ENCODE measurements at places on chromosomes 12 and 14. TPM values are rescaled to one million over a fixed set of nuclear protein-coding genes. Genes with fewer than 3 reads are reported as not detected.

GRCh38 chr14:70265422-70265821 lies 76.7 kb upstream of the SLC8A3 start:
- H3K36me3 ChIP-seq = no peaks in the 10 kb centered on the region
- no peak for DNase-seq

DNA sequence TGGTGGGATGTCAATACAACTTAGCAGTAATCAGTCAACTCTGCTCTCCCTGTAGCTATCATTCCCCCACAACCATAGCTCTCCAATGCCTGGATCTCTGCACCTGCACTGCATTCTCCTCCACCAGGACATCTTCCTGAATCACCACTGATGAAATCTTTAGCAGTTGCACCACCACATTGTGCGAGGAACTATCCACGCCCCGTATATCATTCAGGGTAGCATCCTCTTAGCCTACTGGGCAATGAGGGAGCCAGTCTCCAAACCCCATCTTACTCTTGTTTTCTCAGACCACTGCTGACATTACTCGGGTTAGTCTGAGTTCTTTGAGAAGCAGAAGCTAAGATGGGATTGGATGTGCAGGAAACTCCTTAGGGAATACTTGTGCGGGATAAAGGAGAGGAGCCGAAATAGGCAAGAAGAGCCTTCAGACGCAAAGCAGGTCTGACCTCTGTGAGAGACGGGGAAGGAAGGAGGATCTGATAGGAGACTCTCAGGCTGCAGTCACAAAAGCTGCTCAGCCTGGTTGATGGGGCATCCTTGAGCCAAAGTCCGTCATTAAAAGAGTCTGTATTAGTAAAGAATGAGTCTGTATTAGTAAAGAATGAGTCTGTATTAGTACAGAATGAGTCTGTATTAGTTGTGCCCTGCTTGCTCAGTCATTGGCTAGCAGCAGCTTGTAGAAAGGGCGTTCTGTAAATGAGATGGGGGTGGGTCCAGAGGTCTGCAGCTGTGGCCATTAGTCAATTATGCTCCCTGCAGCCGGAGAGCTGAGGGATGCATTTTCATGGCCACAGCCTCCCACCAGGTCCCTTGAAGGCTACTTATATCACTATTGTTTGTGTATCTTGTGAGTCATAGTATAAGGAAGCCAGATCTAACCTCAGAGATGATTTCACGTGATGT lies 49.6 kb upstream of the RASSF3 start:
- DNase-seq = peak; percentile 95
- peaks cover 10% of the 10 kb centered on the region for H3K27me3 ChIP-seq
- no peak overlapping the region for H3K4me3 ChIP-seq
- no peak overlapping the region for H3K27ac ChIP-seq
- H3K4me1 ChIP-seq = peaks cover 15% of the 10 kb centered on the region

DNA sequence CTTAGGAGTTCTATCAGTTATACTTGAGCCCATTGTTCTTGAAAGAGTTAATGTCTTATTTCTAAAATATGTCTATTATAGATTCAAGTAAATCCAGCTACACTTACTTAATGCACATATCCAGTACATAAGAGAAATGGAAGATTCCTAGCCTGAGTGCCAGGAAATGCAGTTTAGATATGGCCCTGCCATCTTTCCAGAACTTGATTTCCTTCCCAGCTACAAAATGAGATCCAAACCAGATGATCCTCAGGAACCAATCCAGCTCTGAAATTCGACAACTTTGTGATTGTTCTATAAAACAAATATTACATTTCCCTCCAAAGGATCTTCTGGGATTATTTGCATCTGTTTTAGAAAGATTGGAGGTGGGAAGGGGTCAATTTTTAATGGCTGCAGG lies 317.3 kb upstream of the GARIN6 start:
- no peaks in the 10 kb centered on the region for H3K4me1 ChIP-seq
- no peak overlapping the region for H3K4me3 ChIP-seq
- DNase-seq = no peak
- H3K27me3 ChIP-seq = no peaks in the 10 kb centered on the region
- no peak overlapping the region for H3K27ac ChIP-seq

DNA sequence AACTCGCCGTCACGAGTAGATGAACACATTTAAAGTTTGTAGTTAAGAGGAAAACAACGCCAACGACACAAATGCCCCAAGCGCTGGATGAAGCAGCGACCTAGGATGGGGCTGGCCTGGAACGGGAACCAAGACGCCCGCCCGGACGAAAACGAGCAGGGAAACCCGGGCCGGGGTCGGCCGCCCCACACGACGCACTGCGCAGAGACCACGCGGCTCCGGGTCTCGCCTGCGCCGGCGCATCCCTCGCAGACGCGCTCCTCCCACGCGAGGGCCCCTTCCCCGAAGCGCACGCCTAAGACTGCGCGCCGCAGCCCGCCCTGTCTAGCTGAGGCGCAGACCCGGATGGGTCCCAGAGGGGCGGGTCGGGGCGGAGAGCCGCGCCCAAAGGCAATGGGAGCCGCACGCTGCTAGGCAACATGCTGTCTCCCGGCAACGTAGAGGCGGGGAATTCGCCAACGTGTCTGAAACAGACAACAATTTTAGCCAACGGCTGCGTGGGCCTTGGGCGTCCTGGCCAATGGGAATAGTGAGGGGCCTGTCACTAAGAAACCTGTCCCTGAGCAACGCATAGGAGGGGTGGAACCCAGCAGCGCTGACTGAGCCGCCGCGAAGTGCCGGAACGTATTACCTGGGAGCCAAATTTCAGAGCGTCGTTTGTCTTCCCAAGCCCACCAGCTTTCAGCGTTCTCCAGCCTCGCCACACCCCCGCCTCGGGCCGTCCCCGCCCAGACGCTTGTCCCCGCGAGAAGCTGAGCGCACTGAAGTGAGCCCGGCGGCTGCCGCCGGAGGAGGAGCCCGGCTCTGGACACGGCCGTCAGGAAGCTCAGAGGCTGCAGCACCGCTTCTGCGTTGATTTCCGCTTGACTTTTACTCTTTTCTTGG lies 21.0 kb upstream of the CHFR start:
- H3K4me1 ChIP-seq = peaks cover 4% of the 10 kb centered on the region
- DNase-seq = peak; percentile 97
- H3K27ac ChIP-seq = peak overlapping the region; percentile 17
- no peaks in the 10 kb centered on the region for H3K27me3 ChIP-seq
- H3K36me3 ChIP-seq = no peaks in the 10 kb centered on the region

DNA sequence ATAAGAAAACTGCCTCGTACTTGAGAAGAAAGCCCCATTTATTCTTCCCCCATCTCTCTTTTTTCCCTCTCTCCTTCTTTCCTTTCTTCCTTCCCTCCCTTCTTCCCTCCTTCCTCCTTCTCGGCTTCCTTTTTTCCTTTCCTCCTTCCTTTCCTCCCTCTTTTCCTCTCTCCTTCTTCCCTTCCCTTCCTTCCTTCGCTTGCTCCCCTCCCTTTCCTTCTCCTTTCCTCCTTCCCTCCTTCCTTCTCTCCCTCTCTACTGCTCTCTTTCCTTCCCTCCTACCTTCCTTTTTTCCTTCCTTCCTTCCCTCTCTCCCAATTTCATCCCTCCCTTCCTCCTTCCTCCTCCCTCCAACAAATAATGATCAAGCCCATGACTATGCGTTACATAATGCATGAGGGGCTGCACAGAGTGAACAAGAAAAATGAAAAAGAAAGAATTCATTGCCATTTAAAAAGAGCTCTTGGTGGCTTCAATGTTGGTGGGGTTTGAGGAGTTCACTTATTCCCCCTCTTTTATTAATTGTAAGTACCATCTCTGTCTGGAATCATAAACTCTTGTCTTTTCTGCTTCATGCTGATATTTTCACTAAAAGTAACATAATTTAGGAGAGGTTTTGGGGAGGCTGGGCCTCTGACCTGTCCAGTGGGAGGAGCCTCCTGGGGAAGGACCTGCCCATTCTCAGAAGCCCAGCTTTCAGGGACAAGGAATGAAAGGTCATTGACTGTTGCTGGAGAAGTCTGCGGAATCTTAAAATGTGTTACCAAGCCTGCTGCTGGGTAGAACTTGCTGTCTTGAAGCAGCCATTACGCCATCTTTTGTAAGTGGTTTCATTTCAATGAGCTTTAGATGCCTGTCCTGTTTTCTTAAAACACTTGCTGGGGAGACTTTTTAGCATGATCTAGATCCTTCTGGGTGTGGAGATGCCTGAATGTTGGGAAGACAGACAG lies 144.3 kb downstream of the CHST11 start:
- H3K4me1 ChIP-seq = peaks cover 46% of the 10 kb centered on the region
- H3K27ac ChIP-seq = no peak overlapping the region
- H3K27me3 ChIP-seq = no peaks in the 10 kb centered on the region
- H3K36me3 ChIP-seq = no peaks in the 10 kb centered on the region
- DNase-seq = no peak

DNA sequence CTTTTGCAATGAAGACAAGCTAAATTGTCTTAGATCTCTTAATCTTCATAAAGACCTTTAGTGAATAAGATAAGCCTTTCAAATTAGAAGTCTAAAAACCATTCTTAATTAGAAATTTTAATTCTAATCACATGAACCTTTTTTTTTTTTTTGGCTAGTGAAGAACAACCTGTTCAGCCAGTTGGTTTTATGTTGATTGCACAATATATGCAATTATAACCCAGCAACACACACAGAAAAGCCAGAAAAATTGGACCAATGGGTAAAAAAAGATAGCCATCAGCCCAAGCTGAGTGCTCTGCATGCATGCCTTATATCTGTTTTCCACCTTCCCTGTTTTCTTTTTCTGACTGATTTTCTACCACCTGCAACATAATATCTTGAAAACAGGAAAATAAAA lies 252.2 kb downstream of the SYT10 start:
- H3K27ac ChIP-seq = no peak overlapping the region
- no peak overlapping the region for H3K4me3 ChIP-seq
- H3K4me1 ChIP-seq = no peaks in the 10 kb centered on the region

DNA sequence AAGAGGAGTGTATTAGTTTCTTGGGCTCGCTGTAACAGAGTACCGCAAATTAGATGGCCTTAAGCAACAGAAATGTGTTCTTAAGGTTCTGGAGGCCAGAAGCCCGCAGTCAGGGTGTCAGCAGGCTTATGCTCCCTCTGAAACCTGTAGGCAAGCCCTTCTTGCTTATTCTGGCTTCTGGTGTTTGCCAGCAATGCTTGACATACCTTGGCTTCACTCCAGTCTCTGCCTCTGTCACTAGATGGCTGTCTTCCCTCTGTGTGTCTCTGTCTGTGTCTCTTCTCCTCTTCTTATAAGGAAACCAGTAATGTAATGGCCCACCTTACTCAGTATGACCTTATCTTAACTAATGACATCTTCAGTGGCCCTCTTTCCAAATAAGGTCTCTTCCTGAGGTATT lies 85.1 kb downstream of the DERA start:
- H3K36me3 ChIP-seq = no peaks in the 10 kb centered on the region
- no peaks in the 10 kb centered on the region for H3K4me1 ChIP-seq
- H3K27me3 ChIP-seq = no peaks in the 10 kb centered on the region
- no peak overlapping the region for H3K27ac ChIP-seq

- H3K27ac ChIP-seq = no peak overlapping the region
- DNase-seq = peak; percentile 61
- H3K36me3 ChIP-seq = no peaks in the 10 kb centered on the region
- H3K4me1 ChIP-seq = peaks cover 33% of the 10 kb centered on the region
- H3K4me3 ChIP-seq = no peak overlapping the region
Measured at GRCh38 chr14:61502459-61503093, 181.2 kb downstream of the PRKCH start.

GRCh38 chr14:65462411-65462810 lies 49.9 kb downstream of the FUT8 start:
- H3K27me3 ChIP-seq = no peaks in the 10 kb centered on the region
- peaks cover 4% of the 10 kb centered on the region for H3K36me3 ChIP-seq
- peaks cover 16% of the 10 kb centered on the region for H3K4me1 ChIP-seq
- peak overlapping the region; percentile 64 for H3K27ac ChIP-seq

GRCh38 chr12:13387101-13387500 lies 190.6 kb downstream of the EMP1 start:
- H3K27me3 ChIP-seq = no peaks in the 10 kb centered on the region
- no peak overlapping the region for H3K27ac ChIP-seq
- no peak overlapping the region for H3K4me3 ChIP-seq
- no peak for DNase-seq
- H3K4me1 ChIP-seq = no peaks in the 10 kb centered on the region

DNA sequence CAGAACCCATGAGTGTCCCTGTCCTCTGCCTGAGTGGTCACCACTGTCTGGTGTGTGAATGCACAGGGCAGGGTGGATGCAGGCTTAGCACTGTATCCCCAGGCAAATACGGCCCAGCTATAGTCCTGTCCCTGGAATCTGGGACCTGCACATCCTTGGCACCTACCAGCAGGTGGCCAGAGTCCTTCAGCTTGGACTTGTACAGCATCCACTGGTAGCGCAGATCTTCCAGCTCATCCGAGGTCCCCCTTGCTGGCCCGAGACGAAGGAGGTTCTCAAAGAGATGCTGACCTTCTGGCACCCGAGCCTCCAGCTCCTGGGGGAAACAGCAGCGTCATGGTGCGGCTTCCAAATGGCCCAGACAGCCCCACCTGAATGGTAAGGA lies 83.4 kb downstream of the SYNE3 start:
- no peaks in the 10 kb centered on the region for H3K4me1 ChIP-seq
- no peaks in the 10 kb centered on the region for H3K36me3 ChIP-seq
- H3K27ac ChIP-seq = no peak overlapping the region

DNA sequence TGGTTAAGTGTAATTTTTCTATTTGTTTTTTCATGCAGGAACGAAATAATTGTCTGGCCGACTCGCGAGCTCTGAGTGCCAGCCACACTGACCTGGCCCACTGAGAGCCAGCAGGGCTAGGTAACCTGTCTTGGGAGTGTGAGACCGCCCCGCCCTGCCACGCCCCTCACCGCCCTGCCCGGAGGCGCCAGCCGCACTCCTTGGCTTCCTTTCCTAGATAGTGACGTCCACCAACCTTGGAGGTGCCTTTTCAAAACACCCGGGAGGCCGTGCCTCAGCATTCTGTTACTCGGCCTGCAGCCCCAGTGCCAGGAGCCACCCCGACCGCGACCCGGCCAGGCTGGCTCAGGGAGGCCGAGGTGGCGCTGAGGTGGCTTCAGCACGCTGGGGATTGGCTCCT lies 21.7 kb downstream of the XRCC3 start:
- DNase-seq = no peak
- no peak overlapping the region for H3K27ac ChIP-seq
- no peak overlapping the region for H3K4me3 ChIP-seq
- no peaks in the 10 kb centered on the region for H3K27me3 ChIP-seq
- peaks cover 26% of the 10 kb centered on the region for H3K36me3 ChIP-seq

- no peaks in the 10 kb centered on the region for H3K36me3 ChIP-seq
- H3K4me3 ChIP-seq = no peak overlapping the region
- no peaks in the 10 kb centered on the region for H3K27me3 ChIP-seq
Measured at GRCh38 chr12:74111688-74112360, 425.8 kb upstream of the ATXN7L3B start.

GRCh38 chr12:52258335-52258901 lies 16.0 kb upstream of the KRT86 start:
- no peak overlapping the region for H3K27ac ChIP-seq
- H3K36me3 ChIP-seq = no peaks in the 10 kb centered on the region
- peaks cover 13% of the 10 kb centered on the region for H3K4me1 ChIP-seq

The SLC17A8 gene
- not detected for total RNA-seq

The ANKRD33 gene
- total RNA-seq = not detected

The DIO3 gene
- 0.79 TPM for total RNA-seq

The GRIP1 gene
- 12.6 TPM for total RNA-seq

The STAC3 gene
- total RNA-seq = 0.75 TPM

The SLC2A13 gene
- 10.2 TPM for total RNA-seq

The NTF3 gene
- total RNA-seq = 8.9 TPM

The MRPL42 gene
- total RNA-seq = 73.8 TPM

The HOXC10 gene
- not detected for total RNA-seq
